ENCODE measurements at places on chromosomes 2 and 18. TPM values are rescaled to one million over a fixed set of nuclear protein-coding genes. Genes with fewer than 3 reads are reported as not detected.

GRCh38 chr2:176501617-176502016 lies 232.4 kb downstream of the MTX2 start:
- peaks cover 32% of the 10 kb centered on the region for H3K27me3 ChIP-seq
- no peak overlapping the region for H3K27ac ChIP-seq
- no peaks in the 10 kb centered on the region for H3K4me1 ChIP-seq
- DNase-seq = no peak
- no peaks in the 10 kb centered on the region for H3K36me3 ChIP-seq

Gene ZSWIM2
- total RNA-seq = not detected

DNA sequence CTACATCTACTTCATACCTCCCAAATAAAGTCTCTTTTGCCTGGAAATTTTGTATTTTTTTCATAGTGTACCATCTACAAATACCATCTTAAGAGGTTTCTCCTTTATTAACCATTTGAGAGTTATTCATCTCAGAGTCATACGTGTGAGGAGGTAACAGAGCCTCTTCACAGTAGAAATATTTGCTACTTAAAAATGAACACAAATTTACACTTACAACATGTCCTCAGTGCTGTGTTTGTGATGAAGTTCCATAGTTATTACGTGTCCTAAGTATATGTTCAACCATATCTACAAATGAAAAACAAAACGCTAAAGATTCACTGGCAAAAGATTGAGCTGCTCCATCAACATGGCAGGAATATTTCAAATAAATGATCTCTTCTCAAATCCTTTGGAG lies 48.5 kb upstream of the HNRNPA3 start:
- H3K4me1 ChIP-seq = peaks cover 14% of the 10 kb centered on the region
- no peak overlapping the region for H3K27ac ChIP-seq
- DNase-seq = no peak
- no peaks in the 10 kb centered on the region for H3K36me3 ChIP-seq
- H3K27me3 ChIP-seq = no peaks in the 10 kb centered on the region

Gene SULT1C2
- total RNA-seq = not detected

- H3K36me3 ChIP-seq = peaks cover 26% of the 10 kb centered on the region
- peaks cover 32% of the 10 kb centered on the region for H3K4me1 ChIP-seq
- no peak for DNase-seq
- H3K27ac ChIP-seq = no peak overlapping the region
- no peaks in the 10 kb centered on the region for H3K27me3 ChIP-seq
- no peak overlapping the region for H3K4me3 ChIP-seq
Measured at GRCh38 chr2:230874876-230875275, 10.1 kb downstream of the ITM2C start.

GRCh38 chr2:145380436-145381017 lies 860.6 kb upstream of the ZEB2 start:
- H3K36me3 ChIP-seq = no peaks in the 10 kb centered on the region
- no peak for DNase-seq
- H3K4me3 ChIP-seq = no peak overlapping the region
- no peaks in the 10 kb centered on the region for H3K27me3 ChIP-seq

- no peak overlapping the region for H3K27ac ChIP-seq
- DNase-seq = no peak
- no peaks in the 10 kb centered on the region for H3K4me1 ChIP-seq
- no peak overlapping the region for H3K4me3 ChIP-seq
- H3K36me3 ChIP-seq = no peaks in the 10 kb centered on the region
Measured at GRCh38 chr2:121254748-121255147, 30.3 kb downstream of the TFCP2L1 start.

GRCh38 chr2:215138479-215138878 lies at the start of gene ABCA12:
Gene ABCA12 (minus strand): TSS chr2:215138626. CDS start chr2:215138208, 418 bp downstream.
- H3K27ac ChIP-seq = no peak within 1 kb of the TSS
- no peaks in the 10 kb centered on the region for H3K36me3 ChIP-seq
- no peaks in the 10 kb centered on the region for H3K4me1 ChIP-seq

Gene TMEM214
- total RNA-seq = 24.6 TPM

Gene AGXT
- not detected for total RNA-seq

GRCh38 chr2:15826273-15826717 lies 114.1 kb upstream of the MYCN start:
- no peaks in the 10 kb centered on the region for H3K4me1 ChIP-seq
- no peak for DNase-seq
- no peak overlapping the region for H3K27ac ChIP-seq
- no peaks in the 10 kb centered on the region for H3K36me3 ChIP-seq
- H3K27me3 ChIP-seq = no peaks in the 10 kb centered on the region

DNA sequence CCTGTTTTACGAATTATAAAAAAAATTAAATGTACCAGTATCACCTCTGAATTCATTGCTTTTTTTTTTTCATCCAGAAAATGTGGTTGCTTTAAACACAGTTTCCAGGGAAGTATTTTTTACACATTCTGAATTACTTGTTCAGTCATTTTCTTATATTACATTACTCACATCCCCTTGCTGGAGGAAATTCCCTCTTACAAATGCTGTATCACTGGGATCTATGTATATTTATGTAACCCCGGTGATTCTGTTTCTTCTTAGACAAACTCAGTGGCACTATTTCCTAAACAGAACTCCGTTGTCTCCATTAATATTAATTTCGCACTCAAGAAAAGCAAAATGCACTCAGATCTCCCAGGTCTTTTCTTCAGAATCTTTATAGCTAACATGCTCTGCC lies 1078.5 kb upstream of the ZEB2 start:
- H3K27me3 ChIP-seq = no peaks in the 10 kb centered on the region
- no peak overlapping the region for H3K4me3 ChIP-seq
- H3K36me3 ChIP-seq = no peaks in the 10 kb centered on the region
- no peaks in the 10 kb centered on the region for H3K4me1 ChIP-seq
- no peak overlapping the region for H3K27ac ChIP-seq

Gene SLC30A3
- total RNA-seq = not detected

Gene TDRD15
- not detected for total RNA-seq

DNA sequence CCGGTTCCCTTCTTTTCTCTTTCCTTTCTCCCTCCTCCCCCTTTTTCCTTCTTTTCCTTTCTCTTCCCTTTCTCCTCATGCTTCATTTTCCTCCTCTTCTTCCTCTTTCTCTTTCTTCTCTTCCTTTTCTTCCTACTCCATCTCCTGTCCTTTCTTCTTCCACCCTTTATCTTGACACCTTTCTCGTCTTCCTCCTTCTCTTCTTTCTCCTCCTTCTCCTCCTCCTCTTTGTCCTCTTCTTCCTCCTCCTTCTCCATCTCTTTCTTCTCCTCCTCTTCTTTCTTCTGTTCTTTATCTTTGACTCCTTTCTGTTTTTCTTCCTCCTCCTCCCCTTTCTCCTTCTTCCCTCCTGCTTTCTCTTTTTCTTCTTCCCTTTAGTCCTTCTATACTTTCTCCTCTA lies 53.2 kb downstream of the CELF4 start:
- DNase-seq = no peak
- no peak overlapping the region for H3K27ac ChIP-seq
- H3K4me1 ChIP-seq = no peaks in the 10 kb centered on the region

DNA sequence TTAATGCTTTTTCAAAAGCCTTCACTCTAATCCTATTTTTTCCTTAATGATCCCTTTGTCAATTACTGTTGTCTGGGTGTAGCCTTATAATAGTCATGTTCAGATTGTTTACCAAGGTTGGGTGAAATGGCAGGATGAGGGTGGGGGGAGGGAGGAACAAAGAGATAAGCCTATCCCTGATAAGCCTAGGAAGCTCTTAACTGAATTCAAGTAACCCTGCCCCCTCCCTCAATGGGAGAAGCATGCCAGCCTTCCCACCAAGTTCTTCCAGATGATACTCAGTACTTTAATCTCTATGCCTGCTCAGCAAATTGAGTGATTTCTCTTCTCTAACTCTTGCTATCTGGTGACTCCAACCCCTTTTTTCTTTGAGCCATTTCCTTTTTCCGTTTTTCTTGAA lies 180.3 kb upstream of the ETAA1 start:
- no peaks in the 10 kb centered on the region for H3K36me3 ChIP-seq
- no peaks in the 10 kb centered on the region for H3K4me1 ChIP-seq
- no peak overlapping the region for H3K27ac ChIP-seq
- DNase-seq = no peak
- no peak overlapping the region for H3K4me3 ChIP-seq

Gene CRACDL
- 1.5 TPM for total RNA-seq

DNA sequence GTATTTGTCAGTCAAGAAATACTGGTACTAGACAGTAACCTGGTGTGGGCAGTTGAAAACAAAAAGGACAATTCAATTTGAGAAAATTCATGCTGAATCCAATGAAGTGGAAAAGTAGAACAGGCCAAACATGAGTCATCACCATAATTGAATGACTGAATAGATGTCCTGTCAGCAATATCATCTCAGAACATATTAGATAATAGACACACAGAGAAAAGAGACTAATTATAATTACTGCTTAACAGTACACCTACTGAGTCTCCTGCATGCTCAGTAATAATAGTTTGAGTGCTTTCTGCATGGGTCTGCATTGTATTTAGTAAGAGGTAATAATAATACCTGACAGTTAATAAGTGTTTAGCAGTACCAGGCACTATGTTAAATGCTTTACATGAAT lies 138.6 kb upstream of the ZC3H15 start:
- H3K27ac ChIP-seq = no peak overlapping the region
- H3K36me3 ChIP-seq = no peaks in the 10 kb centered on the region
- H3K27me3 ChIP-seq = no peaks in the 10 kb centered on the region
- no peak overlapping the region for H3K4me3 ChIP-seq

Gene PRKAG3
- total RNA-seq = not detected
